ENCODE measurements at places on chromosomes 4 and X.

- no peak for DNase-seq
Measured at GRCh38 chr4:19544446-19545125, 707.1 kb upstream of the SLIT2 start.

- peak; percentile 31 for DNase-seq
Measured at GRCh38 chr4:2290974-2291704, 29.2 kb upstream of the MXD4 start.

GRCh38 chr4:169823685-169824084, 65.9 kb upstream of the HPF1 start:
- DNase-seq, result no peak

GRCh38 chr4:19063662-19064061, 1042.1 kb upstream of the LCORL start:
- no peak for DNase-seq

DNA sequence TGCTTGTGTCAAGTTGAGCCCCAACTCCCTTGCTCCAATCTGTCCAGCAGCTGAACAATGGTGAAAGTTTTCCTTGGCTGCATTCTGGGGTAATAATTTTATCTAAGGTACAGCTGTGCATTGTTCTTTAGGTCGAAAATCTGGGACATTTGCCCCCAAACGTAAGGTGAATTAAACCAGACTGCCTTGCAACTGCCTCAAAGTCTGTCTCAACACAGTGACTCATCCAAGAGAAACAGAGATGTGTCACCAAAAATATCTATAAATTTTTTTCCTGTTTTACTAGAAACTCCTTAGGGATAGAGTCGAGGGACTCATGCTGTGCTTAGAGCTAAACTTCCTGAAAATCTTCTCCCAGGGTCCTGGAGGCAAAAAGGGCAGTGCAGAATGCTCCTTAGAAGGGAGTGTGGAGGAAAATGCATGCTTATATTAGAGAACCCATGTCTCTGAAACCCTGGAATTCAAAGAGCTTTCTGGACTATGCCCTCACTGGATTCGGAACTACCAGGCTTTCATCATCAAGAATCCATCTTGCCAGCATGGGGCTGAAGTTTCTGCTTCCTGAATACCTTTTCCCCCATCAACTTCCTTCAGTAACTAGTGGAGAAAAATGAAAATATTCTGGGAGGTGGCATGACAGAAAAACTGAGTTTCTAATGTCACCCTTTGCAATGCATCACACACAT, 115.7 kb downstream of the PALLD start:
- DNase-seq, result no peak

- DNase-seq, result no peak
Measured at GRCh38 chr4:11821772-11822430, 393.2 kb upstream of the HS3ST1 start.

DNA sequence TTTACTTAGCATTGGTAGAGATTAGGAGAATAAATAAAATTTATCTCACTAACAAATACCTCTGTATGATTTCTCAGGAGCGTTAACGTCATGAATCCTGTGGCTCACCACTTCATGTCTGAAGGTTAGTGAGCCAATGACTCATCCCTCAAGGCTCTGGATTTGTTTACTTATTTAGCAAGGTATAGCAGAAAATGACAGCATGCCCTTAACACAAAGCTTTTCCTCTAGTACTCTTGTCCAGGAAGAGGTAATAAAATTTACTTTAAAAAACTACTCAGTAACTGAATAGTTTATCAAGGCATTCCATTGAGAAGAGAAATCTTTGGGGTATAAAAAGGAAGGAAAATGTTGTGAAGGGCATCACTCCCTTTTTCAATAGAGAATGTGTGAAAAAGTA, 823.8 kb downstream of the CCSER1 start:
- no peak for DNase-seq

DNA sequence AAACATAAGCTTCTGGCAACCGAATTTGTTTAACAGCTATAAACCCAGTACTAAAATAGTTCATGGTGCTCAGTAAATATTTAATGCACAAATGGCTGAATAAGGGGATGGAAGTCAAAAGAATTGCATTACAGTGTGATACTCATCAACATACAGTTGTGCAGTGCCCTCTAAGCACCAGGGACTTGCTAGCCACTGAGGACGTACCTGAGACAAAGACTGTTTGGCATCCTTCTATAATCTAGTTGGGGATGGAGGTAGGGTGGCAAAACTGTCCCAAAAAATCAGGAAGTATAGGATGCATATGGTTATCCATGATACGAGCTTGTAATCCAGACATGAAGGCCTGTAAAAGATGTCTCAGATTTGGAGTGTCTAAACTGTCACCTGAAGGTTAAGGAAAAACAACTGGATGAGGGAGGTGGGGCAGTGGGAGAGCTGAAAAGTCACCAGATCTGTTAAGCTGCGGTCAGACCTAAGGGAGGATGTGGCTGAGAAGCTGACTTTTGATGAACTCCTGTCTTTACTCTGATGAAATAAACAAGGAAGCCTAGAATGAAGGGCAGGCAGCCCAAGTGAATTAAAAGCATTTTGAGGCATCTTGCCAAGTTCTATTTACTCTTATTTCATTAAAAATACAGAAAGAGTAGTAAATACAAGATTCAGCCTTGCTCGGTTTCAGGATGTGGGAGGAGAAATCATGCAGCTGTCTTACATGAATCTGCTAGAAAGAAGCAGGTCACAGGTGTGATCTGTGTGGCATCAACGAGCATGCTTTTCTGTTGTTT, 12.0 kb upstream of the CD38 start:
- DNase-seq, result no peak

- no peak for DNase-seq
Measured at GRCh38 chr4:167544391-167544790, 310.1 kb upstream of the SPOCK3 start.
